Left kidney (tissue), 8 donors: ENCODE measurements at places on chromosomes 2 and 18. TPM values are rescaled to one million over a fixed set of nuclear protein-coding genes. Genes with fewer than 3 reads are reported as not detected.

GRCh38 chr2:68340226-68341061 is 20.7 kb upstream of the CNRIP1 start:
- no peak for DNase-seq

GRCh38 chr18:7242926-7243325 is 12.0 kb downstream of the LRRC30 start:
- DNase-seq: no peak

DNA sequence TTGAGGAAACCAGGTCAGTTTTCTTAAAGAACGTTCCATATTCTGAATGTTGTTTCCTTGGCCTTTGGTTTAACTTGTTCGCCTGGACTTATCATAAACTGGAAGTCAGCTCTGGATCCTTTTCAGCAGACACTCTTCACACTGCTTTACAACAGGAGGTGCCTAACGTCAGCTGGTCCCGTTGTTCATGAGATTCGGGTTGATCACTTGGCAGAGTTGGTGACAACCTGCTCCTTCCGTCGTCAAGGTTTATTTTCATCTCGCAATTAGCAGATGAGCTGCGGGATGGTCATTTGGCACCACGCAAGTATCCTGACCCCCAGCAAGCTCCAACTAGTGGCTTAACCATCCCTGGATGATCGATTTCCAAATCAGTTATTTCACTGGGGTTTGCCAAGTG is 23.0 kb upstream of the BIN1 start:
- no peak for DNase-seq

Gene ITM2C
- 836 TPM for polyA plus RNA-seq

DNA sequence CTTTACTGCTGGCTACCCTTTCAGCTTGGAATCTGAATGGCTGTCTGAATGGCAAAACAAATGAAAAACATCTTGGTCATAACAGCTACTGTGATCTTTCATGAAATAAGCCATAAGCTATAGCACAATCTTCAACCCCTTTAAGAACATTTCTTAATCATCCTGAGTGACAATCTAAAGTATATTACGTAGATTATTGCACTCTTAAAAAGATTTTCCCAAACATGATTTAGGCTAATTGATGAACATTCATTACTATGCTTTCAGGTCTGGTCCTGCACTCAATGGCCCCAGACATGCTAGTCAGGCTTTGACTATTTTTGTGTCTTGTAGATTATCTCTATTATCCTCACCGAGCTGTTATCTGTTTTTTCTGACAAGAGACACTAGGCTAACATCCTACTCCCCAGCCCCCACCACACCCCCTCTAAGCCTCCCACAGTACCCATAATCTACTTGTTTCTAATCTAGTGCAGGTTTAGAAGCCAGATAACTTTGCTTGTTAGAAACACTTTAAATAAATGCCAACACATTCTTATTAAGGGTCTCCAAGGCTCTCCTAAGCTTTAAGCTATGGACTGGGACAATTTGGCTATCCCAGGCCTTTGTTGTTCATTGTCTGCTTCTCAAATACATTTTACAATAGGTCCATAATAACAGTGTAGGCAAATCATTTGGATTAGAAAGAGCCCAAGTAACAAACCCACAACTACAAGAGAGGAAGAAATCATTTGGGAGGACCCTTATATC is 4.2 kb downstream of the SMAD2 start:
- DNase-seq: no peak

DNA sequence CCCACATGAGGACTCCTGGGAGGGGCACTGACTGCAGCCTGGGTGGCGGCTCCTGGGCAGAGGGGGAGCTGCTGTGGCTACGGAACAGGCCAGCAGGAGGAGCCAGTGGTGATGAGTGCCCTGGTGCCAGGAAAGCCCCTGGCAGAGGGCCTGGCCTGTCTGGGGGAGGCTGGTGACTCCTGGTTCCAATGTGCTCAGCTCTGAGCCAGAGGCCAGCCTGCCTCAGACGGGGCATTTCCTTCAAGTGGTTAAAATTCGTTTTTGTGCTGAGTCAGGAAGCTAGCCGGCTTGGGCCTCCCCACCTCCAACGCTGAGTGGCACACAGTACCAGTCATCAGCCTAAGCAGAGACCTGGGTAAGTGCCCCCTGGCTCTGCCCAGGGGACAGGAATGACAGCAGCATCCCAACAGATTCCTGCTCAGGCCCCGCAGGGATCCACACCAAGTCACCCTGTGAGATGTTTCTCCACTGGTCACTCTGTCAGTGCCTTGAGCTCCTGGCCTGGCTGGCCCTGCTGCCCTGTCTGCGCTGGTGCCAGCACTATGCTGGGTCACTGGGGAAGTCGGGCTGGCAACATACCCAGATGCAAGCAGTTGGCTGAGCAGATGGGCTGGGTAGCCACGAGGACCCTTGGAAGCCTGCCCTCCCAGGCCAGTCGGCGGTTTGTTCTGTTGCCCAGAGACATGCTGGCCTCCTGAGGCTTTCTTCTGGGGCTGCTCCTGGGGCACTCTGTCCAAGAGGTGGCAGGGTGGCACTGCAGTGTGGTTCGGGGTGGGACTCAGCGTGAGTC is 7.1 kb upstream of the KLF11 start:
- DNase-seq: no peak

DNA sequence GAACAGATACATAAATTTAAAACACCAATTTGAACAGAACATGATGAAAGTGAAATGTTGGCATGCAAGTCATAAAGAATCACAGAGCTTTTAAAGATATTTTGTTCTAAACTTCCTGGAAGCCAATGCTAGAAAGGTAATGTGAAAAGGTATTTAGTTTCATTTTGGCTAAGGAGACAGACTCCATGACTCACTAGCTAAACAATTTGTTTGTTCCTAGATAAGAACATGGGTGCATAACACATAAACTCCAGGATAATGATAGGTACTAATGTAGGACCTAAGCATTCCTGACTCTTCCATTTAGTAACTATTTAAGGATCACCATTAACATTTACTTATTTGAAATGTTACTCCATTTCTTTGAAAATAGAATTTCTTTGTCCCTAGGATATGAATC is 292.5 kb upstream of the CNTNAP5 start:
- no peak for DNase-seq

Gene GULP1
- 67.8 TPM for polyA plus RNA-seq

GRCh38 chr2:217387776-217388387 is 528.0 kb upstream of the TNP1 start:
- DNase-seq: no peak

Gene RUFY4
- 0.32 TPM for polyA plus RNA-seq

DNA sequence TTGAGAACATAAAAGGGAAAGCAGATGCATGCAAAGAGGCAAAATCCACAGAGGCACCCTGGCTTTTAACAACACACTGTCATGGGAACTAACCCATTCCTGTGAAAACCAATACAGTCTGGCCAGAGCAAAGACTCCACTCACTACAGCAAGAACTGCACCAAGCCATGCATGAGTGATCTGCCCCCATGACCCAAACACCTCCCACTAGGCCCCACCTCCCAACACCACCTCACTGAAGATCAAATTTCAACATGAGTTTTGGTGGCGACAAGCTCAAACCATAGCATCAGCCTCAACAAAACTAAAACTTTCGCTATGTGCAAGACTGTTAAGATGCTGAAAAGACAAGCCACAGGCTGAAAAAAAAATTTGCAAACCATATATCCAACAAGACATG is 162.8 kb downstream of the SMAD2 start:
- peak; percentile 20 for DNase-seq

DNA sequence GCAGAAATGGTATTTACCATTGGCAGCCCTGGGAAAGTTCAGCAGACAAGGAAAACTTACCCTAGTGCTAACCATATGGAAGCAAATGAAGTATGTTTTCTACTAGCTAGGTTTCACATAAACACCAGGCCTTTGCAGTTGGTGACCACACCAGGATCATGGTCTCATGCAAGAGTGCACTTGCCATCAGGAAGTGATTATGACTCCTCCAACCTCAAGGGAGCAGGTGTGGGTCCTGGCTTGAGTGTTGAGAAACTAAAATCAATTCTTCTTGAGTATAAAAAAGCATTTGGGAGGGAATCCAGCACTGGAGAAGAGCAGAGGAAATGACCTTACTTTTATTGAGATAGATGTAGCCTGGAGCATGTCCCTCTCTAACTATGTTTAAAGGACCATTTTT is 56.8 kb upstream of the SPAG16 start:
- DNase-seq: no peak

DNA sequence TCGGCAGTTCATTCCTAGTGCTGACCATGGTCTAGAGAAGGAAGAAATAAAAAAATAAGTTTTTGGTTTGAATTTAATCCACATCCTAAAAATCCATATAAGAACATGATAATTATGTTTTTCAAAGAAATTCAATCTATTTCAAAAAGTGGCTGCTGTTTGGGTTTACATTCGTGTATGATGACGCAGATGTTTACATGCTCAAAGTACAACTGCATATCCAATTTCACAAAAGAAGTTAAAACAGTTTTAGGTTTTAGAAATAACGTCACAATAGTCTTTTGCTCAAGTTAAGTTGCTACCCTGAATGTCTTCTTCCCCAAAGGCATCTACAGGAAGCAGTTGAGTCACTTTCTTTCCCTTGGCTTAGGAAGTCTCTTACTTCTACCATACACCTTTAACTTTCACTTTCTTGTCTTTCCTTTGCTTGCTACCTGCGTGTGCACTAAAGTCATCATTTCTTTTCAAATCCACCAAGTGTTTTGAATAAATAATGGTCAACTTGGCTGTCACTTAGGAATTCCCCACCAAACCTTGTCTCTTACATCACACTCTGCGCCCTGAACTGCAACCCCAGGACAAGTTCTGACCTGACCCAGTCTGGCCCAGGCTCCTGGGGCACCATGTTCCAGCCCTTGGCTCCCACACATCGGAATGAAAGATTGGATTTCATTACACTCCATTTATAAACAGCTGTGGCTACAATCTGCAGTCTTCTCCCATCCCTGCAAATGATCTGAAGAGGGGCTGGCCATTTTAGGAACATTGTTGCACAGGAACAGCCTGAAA is 28.4 kb downstream of the FAM237A start:
- DNase-seq: no peak

DNA sequence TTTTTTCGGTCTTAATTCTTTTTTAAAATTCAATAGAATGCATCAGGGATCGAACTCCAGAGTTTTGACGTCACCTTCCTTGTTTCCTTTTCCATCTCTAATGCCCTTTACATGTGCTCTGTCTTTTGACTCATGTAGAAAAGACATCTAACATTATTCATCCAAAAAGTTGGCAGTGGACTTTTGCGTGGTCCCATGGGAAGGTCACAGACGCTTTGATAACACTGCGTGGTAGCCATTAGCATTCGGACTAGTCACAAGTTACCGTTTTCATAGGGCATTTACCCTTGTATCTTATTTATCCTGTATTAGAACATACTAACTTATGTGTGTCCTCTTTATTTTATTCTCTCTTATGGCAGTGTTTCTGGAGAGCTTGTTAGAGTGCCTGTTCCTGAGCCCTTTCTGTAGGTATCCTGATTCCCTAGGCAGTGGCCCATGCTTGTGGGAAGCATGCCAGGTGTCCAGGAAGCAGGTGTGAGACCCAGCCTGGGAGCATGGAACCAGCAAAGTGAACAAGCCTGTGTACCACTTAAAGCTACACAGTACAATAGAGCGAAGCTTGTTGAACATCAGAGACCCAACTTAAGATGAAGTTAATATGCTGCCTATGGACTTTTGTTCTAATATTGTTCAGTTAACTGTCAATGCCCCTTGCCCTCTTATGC is 73.6 kb upstream of the RBM44 start:
- DNase-seq: no peak

Gene KCNIP3
- polyA plus RNA-seq: 17.7 TPM

Gene ACADL
- 31.5 TPM for polyA plus RNA-seq

Gene NCL
- polyA plus RNA-seq: 1,232 TPM

GRCh38 chr2:229445019-229445418 is 173.9 kb upstream of the PID1 start:
- no peak for DNase-seq

GRCh38 chr18:39341129-39341528 is 1775.5 kb upstream of the CELF4 start:
- no peak for DNase-seq

DNA sequence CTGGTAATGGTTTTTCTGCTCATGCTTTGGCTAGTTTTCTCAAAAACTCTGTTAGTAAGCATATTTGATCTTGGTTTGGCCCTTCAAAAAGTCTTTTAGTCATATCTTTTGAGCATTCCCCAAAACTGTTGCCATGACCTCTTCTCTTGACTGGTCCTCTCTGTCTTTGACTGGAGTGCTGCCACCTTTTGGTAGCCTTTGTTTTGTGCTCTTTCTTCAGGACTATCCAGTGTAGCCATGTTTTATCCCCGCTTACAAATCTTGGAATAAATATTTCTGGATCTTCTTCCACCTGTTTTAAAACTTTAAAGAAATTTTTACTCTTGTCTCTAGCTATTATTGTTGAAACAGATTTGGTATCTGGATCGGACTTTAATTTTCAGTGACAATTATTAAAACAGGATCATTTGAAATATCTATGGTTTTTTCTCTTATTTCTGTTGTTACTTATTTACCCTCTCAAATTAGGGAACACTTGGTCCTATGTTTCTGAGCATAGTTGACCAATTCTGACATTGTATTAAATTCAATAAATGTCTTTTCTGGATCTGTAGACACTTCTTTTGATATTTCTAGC is 965 bp upstream of the ELOA2 start:
- DNase-seq: peak; percentile 8

DNA sequence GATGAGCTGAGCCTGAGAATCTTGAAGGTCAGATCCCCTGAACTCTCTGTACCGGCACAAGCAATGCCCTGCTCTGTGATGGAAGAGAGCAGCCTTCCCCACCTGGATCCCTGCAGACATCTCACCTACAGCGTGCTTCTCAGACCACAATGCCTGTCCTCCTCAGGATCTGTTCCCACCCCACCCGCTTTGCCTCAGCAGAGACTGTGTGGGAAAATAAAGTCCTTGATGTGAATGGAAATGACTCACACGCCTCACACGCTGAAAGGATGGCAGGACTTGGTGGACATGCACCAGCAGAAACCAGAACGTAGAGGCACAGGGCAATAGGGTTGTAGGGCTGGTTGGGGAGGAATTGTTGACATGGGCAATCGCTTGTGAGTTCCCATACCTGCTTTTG is 117.9 kb upstream of the POU3F3 start:
- DNase-seq: no peak

GRCh38 chr2:88808083-88808482 is 116.6 kb downstream of the RPIA start:
- DNase-seq: no peak

DNA sequence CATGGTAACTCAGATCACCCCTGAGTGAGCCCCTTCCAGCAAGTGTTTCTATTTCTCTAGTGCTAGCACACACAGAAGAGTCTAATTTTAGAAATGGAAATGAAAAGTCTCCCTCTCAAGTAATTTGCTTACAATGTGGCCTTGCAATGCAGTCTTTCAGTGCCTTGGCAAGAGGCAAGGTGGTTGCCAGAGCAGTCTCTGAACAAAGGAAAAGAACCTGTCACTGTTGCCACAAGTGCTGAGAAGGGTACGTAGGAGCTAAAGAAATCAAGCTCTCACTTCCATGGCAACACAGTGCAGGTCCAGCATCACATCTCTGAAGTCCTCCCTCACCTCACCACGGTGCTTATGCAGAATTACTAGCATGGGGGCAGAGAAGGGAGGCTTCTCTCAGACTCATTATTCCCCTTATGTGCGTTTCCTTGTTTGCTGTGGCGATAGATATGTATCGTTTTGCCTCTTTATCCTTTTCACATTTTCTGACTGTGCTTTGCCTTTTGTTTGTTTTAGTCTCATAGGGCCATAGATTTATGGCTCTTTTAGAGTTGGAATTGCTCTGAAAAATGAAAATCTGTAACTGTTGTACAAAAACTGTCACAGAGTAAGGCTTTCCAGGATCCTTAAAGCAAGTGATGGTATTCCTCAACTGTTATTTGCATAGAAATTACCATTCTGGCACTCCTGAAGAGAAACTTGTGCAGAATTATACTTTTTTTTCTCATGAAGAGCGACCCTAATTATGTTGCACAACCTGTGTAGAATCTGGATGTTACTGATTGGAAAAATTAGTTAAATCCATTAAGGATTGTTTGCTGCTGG is 164.8 kb downstream of the CCDC85A start:
- no peak for DNase-seq
